ENCODE measurements at places on chromosomes 2 and 18.

DNA sequence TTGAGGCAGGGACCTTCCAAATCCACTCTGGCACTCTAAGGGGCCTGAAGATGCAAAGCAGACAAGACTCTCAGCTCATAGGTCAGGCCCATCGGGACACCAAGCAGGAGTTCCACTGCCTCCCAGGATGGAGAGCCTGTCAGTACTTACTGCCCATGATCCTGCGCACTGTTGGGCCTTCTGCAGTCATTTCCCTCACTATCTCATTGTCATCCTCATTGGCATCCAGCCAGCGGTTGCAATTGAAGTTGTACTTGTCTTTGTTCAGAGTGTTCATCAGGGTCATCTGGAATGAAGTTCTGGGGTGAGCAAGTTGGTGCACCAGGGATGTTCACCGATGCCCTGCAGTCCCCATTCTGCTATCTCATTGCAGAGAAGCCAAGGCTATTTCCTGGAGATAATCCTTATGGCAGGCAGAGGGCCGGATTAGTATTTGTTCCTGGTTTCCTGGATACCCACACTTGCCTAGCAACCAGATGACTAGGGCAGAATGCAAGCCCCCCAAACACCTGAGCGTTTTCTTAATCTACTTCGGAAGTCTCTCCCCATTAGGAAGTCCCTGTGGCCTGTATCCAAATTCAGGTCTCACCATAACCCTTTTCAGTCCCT is 65.1 kb downstream of the LOXHD1 start:
- DNase-seq = no peak

DNA sequence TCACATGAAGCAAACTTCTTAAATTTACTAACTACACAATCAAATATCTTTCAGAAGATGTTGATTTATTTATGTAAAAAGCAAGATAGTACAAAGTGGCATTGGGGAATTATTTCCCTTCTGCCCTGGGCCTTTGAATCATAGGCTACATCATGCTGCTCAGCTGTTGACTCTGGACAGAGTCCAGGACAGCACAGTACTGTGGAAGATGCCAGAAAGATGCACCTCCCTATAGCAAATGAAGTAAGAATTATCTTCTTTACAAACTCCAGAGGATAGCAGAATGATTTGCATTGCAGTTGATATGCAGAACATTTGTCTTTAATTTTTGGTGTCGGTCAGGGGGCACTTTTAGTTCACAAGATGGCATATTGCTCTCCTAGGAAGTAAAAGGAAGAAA is 1354.5 kb upstream of the ZEB2 start:
- no peak for DNase-seq

- no peak for DNase-seq
These were observed 8.5 kb downstream of the TYW5 start for GRCh38 chr2:199946836-199947235.

- DNase-seq = no peak
These were observed 324.9 kb upstream of the TCF4 start for GRCh38 chr18:55912919-55913318.

DNA sequence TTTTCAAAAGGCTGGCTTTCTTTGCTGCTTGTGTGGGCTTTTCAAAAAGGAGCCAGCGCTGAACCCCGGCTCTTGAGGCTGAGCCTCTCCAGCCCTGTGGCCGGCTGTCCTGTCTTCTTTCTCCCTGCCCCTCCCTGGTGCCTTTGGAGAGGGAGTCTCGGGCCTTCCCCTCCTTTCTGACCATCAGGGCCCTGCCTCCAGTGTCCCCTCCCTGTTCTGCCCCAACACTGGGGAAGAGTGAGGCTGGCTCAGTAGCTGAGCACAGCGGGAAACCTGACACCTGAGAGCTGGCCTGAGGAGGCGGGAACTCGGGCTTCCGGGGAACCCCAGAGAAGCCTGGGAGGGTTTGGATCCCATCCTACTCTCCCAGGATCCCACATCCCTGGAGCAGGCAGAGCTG is 232.1 kb downstream of the LOXHD1 start:
- DNase-seq = no peak

- no peak for DNase-seq
These were observed 210.3 kb downstream of the CLIP4 start for GRCh38 chr2:29325544-29325943.

- DNase-seq = no peak
These were observed 717 bp downstream of the IHH start for GRCh38 chr2:219059725-219060682.

- DNase-seq = no peak
These were observed 23.2 kb downstream of the MAP4K4 start for GRCh38 chr2:101720732-101721131.

- DNase-seq = no peak
These were observed 49.3 kb downstream of the MMADHC start for GRCh38 chr2:149538138-149538833.

DNA sequence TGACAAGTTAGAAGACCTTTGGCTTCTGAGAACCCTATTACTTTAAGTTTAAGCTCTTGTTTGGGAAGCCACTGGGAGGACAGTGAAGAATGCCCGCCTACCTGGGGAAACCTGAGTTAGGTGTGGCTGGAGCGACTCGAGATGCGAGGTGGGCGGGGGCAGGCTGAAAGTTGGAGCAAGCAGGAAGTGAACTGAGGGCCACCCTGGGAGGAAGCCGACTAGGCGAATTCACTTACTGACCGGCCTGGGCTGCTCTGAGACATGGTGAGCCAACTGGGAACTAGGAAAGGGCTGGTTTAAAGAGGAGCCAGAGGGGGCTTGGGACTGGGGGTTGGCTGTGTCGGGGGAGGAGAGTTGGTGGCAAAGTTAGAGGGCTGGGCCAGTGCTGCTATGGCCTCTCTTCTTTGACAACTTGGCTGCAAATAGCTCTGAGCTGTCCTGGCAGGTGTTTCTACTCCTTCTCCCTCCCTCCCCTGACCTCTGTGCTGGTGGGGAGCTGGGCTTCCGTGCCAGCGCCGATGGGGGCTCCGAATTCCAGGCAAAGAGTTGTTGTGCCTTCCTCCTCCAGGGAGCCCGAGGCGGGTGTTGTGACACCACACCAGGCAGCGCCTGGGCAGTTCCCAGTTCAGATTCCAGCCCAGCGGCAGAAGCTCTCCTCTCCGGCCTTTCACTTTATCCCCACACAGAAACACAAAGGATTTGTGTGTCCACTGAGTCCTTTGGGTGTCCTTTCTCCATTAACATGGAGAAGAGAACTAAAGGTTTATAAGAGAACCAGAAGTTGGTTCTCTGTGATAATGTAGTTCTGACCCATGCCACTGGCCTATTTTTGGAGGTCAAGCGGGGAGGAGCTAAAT is at the start of gene VAMP8:
Gene VAMP8, plus strand, starts transcription at position 201 of the 857 bp plus-strand sequence. Its CDS starts 61 bp downstream, at position 262.
- DNase-seq = peak; percentile 41

DNA sequence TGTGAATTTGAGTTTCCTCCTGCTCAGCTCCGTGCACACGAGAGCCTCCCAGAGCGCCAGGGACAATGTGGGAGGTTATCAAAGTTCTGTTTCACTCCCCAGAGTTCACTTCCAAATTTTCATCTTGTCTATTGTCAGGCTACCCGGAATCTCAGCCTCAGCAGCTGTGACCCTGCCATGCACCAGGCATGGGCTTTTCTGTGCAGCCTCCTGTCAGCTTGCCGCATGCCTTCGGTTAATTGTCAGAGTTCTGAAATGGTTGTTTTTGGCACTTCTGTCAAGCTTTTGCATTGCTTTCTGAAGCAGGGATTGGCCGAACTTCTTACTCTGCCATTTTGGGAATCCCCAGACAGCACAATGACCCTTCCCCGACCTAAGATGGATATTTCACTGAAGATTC is 60.4 kb downstream of the SH3YL1 start:
- no peak for DNase-seq

GRCh38 chr2:112910219-112910618 is 746 bp upstream of the IL37 start:
- DNase-seq = no peak

DNA sequence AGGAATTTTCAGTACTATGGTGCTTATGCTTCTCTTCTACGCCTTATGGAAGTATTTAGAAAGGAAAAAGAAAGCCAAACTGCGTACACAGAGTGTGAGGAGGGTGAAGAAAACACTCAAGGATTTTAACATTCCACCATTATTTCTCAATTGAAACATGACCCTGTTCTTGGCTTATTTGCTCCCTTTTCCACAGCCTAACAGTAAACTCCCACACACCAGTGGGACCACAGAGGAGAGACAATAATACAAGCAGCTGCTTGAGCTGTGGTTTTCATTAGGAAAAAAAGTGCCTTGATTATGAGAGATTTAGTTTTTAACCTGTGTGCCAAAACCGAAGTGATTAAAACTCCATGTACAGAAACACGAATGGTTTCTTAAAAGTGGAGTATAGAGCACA is 134.3 kb downstream of the MEP1B start:
- no peak for DNase-seq

GRCh38 chr2:239249776-239250175 is 151.0 kb downstream of the HDAC4 start:
- DNase-seq = no peak

GRCh38 chr18:51957001-51957400 is 383.0 kb upstream of the DCC start:
- DNase-seq = no peak

- no peak for DNase-seq
These were observed 206.4 kb upstream of the SLC39A10 start for GRCh38 chr2:195450552-195451113.

DNA sequence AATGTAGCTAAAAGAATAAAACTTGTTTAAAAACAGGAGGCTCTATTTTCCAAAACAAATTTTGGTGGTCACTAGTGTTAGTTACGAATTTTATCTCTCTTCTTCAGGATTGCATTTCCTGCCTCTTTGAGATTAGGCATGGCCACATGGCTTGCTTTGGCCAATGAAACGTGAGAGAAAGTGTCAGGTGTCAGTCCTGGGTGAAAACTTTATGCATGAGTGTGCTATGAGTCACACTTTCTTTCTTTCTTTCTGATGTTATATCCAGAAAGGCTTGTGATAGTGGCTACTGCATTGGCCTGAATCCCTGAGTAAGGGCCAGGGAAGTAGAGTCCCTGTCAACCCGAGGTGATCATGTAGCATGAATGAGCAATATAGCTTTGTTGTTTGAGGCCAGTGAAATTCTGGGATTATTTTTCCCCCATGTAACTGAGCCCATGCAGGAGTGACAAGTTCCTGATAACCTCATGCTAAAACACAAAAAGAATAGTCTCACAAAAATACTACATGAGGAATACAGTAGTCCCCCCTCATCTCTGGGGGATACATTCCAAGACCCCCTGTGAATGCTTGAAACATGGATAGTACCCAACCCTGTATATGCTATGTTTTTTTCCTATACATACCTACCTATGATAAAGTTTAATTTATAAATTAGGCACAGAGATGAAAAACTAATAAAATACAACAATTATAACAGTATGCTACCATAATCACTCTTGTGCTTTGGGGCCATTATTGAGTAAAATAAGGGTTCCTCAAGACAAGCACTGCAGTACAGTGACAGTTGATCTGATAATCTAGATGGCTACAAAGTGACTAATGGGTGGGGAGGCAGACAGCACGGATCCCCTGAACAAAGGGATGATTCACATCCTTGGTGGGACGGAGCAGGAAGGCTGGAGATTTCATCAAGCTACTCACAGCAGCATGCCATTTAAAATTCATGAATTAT is 109.5 kb downstream of the CDC42EP3 start:
- DNase-seq = no peak

- no peak for DNase-seq
These were observed 119.0 kb upstream of the CDC42EP3 start for GRCh38 chr2:37790462-37790861.

DNA sequence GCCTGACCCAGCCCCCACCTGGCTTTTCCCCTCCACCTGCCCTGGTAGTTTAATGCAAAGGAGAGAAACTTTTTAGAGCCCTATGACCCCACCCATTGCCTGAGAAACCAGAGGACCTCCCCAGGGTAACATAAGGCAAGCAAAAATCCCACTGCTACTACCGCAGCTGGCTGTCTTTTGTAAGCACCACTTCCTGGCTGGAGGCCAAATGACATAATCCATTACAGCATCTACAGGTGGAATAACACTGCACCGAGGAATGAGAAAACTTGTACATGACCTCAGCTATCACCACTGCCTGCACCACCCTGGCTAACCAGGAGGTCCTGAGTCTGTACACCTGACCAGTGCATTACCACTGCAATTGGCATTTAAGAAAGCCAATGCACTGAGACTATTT is 149.6 kb upstream of the GALNT5 start:
- DNase-seq = no peak

GRCh38 chr2:112151701-112152440 is 13.7 kb downstream of the FBLN7 start:
- no peak for DNase-seq

DNA sequence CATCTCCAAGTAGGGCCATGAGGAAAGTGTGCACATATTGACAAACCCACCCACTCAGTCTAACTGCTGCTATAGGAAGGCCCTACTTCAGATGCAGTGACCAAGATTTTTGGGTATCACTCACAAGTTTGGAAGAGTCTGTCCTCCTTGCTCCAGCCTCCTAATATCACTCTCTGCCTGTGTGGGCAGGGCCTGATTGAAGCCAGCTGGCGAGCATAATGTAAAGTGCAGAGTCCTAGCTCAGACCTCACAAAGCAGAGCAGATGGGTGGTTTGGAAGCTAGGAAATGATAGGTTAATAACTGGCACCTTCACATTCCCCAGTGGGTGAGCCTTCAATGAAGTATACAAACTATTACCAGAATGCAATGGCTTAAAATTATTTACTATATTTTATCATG is 11.2 kb upstream of the SULT1C3 start:
- no peak for DNase-seq

- no peak for DNase-seq
These were observed 98.4 kb downstream of the COLEC12 start for GRCh38 chr18:402129-402528.

DNA sequence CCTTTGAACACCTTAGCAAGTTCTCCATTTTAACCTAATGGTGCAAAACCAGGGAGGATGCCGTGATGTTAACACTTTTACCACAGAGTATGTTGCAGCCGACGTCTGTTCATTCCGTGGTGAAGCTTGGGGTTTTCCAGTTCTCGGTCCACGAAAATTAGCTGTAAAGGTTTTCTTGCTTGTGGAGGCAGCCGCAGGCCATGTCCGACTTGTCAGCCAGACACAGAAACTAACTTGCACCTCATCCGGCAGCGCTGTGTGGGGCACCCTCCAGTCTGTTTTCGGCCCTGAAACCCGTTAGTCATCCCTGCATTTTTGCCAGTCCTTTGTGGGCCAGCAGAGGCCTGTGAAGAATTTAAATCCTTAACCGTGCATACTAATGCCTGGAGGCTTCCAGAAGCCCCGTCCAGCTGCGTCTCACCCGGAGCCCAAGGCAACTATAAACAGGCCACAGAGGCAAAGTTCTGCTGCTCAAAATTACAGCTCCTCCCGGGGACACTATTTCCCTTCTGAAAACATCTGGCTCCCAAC is 70.6 kb downstream of the SH3YL1 start:
- no peak for DNase-seq

- DNase-seq = no peak
These were observed 414.9 kb upstream of the FSHR start for GRCh38 chr2:49569176-49569575.

GRCh38 chr2:124325667-124326440 is 300.8 kb downstream of the CNTNAP5 start:
- DNase-seq = no peak
